ENCODE measurements at places on chromosomes 11 and 22.

- DNase-seq: no peak
These were observed 257.4 kb downstream of the BRD1 start for GRCh38 chr22:49570032-49570848.

DNA sequence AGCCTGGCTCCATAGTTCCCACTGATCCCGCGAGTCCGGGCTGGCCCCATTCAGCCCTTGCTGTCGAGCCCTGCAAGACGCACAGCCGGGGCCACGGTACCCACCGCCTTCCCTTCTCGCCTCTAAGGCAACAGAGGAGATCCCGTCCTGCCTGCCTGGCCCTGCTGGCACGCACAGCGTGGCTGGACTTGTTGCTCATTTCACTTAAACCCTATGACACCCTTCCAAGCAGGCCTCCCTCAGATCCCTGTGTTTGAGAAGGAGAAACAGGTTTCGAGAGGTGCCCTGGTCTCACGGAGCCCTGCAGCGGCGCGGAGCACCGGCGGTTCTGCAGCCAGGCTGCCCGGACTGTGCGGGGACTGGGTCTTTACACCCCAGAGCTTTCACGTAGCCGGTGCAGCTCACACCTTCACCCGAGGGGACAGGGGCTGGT, 1048.4 kb downstream of the BRD1 start:
- no peak for DNase-seq

- DNase-seq: no peak
These were observed 68.7 kb downstream of the PPFIBP2 start for GRCh38 chr11:7582338-7582985.

DNA sequence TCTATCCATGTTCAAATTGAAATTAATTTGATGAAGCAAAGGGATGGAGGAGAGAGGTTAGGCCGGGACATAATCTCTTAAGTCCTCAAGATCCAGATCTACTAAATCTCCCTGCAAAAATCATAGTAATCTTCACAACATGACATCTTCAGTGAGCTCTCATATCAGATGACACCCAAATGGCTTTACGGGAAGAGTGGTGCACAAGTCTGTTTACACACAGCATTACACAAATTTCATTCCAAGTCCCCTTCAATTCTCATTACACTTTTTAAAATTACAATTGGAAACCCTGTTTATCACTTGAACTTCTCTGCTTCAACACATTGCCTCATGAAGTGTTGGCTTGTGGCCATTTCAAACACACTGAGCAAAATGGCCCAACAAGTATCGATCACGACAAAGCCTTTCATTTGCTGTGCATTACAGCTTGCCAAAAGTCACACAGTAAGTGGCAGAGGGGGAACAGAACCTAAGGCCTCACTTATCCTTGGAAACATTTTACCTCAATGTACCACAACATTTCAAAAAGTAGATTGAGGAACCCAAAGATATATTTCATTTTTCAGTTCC, 17.9 kb upstream of the TPH1 start:
- DNase-seq: peak; percentile 94

DNA sequence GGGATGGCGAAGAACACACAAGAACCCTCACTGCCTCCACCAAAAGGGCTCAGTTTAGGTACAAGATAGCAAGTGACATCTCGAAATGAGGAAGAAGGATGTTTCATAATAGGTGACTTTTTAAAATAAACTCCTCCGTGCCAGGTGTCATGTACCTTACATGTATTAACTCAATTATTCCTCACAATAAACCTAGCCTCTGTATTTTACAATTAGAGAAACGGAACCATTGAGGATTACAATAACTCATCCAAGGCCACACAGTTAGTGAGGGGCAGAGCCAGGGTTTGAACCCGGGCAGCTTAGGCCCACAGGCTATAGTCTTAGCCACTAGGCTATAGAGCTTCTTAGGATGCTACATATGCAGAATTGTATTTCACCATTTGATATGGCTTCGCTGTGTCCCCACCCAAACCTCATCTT, 965 bp upstream of the PAMR1 start:
- DNase-seq: no peak

DNA sequence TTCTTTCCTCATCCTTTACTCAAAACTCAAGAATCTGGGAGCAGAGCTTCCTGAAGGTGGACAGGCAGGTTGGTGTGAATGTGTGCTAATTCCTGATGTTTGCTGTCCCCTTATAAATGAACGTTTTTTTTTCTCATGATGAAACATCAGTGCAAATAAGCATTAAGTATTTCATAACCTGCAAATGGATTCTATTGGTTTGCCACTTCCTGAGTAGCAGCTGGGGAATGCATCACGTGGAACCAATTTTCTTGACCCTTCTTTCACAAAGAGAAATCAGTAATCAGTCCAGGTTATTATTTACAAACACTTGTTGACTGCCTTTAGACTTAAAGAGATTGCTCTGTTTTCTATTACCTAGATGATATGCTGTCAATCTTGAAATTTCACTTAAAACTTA, 40.1 kb upstream of the SCN3B start:
- DNase-seq: no peak

GRCh38 chr11:15590132-15590531, 475.4 kb downstream of the INSC start:
- no peak for DNase-seq

DNA sequence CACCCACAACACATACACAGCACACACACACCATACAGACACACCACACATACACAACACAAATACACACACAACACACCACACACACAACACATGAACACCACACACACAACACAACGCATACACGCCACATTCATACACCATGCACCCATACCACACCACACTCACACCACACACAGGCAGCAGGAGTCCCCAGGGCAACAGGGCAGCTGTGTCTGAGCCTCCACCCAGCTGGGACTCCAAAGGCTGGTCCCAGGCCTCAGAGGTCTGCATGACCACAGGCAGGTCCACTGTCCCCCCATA, 3.3 kb upstream of the WNT7B start:
- no peak for DNase-seq

- DNase-seq: peak; percentile 73
These were observed 816 bp upstream of the PHRF1 start for GRCh38 chr11:575313-575995.

DNA sequence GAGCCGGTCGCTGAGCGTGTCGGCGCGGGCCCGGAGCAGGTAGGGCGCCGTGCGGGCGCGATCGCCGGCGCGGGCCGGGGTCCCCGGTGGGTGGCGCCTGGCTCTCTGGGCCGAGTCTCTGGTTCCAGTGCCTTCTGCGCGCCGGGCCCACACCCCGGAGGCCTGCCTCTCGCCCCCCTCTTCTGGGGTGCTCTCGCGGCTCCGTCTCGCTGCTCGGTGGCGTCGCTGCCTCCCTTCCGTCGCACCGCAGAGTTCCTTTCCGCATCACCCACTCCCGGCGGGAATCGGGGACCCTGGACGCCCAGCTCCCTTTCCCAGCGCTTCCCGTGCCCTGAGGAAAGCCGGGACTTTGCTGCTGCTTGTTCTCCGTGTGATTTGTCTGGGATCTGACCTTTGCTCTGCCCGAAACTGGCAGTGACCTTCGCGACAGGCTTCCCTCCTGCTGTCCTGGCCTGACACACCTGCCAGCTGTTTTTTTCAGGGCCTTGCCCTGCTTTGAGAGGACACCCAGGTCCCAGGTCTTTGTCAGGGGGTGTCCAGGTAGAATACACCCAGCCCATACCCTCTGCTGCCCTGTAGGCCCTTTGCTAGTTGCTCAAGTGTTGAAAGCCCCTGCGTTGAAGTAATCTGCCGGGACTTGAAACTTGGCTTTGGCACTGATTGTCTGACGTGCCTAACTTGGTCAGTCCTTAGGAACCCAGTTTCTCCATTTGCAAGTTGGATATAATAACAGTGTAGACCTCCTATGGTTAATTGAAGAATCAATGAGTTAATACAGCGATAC, 711 bp downstream of the FDX1 start:
- DNase-seq: peak; percentile 44

DNA sequence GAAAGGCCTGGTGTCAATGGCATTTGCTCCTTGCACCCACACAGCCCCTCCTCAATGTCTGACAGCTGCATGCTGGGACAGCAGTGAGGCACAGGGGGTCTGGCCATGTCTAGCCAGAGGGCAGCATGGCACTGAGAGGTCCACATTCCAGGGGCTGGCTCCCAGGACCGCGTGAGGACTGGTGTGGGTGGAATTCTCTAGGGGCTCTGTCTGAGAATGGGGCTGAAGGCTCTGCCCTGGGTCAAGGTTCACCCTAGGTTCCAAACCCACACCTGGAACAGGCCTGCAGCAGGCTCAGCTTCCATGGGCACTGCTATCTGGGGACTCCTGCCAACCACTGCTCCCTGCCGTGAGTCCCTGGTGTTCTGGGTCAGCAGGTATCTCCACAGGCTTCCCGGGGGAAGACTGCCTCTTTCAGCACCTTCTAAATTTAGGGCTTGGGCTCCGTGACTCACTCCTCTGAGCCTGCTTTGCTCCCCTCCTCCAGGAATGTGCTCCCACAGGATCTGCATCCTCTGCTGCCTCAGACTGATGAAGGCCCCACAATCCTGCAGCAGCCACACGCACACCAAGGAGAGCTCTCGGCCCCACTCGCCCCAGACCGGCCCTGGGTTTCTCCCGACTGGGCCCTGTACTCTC, 4.2 kb downstream of the STARD10 start:
- no peak for DNase-seq

DNA sequence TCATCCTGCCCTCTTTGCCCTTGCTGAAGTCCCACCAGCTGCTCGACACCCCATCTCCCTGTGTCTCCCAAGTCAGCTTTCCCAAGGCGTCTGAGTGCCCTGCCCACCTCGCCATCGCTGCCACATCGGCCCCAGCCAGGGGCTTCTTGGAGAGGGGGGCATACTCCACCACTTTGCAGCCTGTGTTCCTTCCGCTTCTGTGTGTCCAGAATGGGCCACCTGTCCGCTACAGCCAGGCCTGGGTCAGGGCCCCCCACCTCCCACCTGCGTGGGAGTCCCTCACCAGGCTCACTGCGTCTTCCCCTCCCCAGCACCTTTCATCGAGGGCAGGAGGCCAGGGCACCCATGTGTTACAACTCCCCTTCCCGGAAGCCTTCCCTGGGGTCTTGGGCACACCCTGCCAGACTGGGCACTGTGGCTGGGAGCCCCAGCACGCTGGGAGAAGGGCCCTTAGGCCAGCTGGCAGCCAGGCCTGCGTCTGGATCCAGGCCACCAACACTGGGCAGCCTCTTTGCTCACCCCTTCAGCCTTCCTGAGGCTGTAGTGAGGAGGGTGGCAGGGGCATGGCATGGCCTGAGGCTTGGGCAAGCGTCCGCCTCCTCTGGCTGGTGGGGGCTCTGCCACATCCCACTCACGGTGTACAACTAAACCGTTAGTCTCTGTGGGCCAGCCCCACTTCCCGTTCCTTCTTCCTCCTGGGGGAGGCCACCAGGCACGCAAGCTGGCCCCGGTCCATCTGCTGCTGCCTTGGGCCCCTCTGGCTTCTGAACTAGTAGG, 13.4 kb downstream of the CPT1A start:
- no peak for DNase-seq

- no peak for DNase-seq
These were observed 17.9 kb downstream of the RBM4B start for GRCh38 chr11:66659763-66660162.

- no peak for DNase-seq
These were observed 7.7 kb upstream of the PANX1 start for GRCh38 chr11:94120946-94121345.

- no peak for DNase-seq
These were observed 43.7 kb downstream of the ZBTB16 start for GRCh38 chr11:114102993-114103896.

DNA sequence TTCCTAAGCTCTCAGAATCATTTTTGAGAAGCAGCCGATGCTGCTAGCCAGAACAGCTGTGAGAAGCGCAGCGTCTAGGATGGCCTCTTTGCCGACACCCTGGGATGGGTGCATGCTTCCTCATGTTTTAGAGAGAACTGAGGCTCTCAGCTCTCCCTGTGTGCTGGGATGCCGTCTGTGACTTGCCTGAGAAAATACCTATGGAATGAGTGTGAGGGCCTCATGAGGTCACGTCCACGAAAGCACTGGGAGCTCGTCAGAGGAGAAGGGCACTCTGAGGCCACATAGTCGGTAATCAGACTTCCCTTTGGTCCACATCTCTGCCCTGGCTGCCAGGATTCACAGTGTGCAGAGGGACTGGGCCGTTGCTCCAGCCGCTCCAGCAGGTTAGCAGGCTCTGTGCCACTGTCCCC, 54.7 kb downstream of the MICAL3 start:
- no peak for DNase-seq

- DNase-seq: no peak
These were observed 20.6 kb upstream of the ROBO3 start for GRCh38 chr11:124844664-124845079.
